Neuronal stem cell (in vitro differentiated cells): ENCODE measurements at places on chromosomes 7 and 10.

DNA sequence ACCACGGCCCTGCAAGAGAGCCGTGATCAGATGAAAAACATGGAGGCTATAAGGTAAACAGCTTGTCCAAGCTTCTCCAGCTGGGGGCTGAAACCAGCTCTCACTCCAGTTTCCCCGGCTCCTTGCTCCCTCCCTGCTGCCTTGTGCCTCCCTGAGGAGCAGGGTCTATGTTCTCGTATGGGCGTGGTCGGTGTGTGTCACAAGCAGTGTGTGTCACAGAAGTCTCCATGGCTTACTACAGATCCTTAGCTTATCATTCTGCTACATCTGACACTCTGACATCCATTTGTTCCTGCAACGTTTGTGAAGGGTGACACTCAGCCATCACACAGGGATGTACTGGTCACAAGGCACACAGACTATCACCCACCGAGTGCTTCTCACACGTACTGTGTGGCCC lies 54.6 kb downstream of the CSGALNACT2 start:
- no peak for DNase-seq

- no peak for DNase-seq
These were observed 483.7 kb upstream of the LRRN3 start for GRCh38 chr7:110607050-110607857.

DNA sequence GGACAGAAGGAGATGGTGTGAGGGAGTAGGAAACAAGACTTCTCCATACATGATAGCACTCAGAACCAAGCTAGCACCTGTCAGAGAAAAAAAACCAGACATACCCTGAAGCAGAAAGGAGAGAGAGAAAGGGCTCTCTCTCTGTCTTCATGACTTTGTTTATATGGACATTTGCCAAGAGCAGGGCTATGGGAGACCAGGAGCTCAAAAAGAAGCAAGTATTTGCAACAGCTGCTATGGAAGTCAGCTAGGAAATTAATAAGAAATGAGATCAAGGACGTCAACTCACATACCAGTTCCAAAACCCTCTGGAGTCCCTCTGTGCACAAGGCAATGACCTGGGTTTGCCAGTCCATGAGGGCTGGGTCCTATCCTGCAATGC lies 111.6 kb downstream of the SGMS1 start:
- no peak for DNase-seq

GRCh38 chr10:128943111-128943510 lies 523.9 kb upstream of the MGMT start:
- no peak for DNase-seq

GRCh38 chr7:76074972-76075370 lies 27.1 kb downstream of the MDH2 start:
- DNase-seq: no peak

- no peak for DNase-seq
These were observed 111.9 kb upstream of the RPA3 start for GRCh38 chr7:7830122-7830878.

GRCh38 chr10:26544932-26545331 lies 106.8 kb downstream of the APBB1IP start:
- no peak for DNase-seq

- DNase-seq: no peak
These were observed 452.0 kb upstream of the FZD8 start for GRCh38 chr10:36094096-36094495.

GRCh38 chr7:91565499-91566401 lies 301.5 kb downstream of the FZD1 start:
- DNase-seq: no peak

DNA sequence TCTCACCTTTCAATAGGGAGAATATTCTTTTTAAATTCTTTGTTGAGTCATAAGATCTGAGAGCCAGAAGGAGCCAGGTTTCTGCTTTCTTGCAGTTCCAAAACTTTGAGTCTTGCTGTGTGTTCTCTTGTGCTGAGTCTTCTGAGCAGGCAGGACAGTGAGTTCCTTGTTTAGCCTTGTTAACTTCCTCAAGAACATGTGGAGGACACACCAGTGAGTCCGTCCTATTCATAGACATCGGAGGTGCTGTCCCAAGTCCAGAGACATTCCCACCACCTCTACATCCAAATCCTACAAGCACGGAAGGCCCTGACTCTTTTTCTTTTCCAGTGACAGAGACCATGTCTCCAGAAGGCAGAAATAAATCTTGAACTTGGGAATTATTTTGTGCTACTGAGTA lies 135.2 kb upstream of the AGK start:
- DNase-seq: no peak

DNA sequence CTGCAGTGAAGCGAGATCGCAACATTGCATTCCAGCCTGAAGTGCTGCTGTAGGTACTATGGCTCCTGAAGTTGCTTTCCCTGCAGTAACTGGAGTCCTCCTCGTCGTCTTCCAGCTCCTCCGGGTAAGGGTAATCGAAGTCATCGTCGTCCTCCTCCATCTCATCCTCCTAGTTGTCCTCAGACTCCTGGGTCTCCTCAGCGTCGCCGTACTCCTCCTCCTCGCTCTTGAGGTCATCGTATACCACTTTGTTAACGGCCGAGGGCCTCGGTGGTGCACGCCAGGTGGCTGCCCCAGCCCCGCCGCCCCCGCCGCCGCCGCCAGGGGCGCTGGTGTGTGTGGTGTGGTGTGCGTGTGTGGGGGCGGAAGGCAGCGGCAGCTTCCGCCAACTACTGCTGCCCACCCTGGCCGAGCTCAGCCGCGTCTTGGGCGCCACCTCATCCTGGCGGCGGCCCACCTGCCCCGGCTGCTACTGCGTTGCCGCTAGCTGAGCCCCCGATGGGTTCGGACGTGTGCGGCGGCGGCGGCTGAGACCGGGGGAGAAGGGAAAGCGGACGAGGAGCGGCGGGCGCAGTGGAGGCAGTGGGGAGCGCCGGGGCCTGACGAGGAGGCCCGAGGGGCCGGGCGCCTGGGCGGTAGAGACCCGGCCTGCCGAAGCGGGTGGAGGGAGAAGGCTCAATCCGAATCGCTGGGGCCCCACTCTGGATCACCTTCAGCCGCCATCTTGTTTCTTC lies 11.8 kb upstream of the ACBD5 start:
- DNase-seq: no peak

DNA sequence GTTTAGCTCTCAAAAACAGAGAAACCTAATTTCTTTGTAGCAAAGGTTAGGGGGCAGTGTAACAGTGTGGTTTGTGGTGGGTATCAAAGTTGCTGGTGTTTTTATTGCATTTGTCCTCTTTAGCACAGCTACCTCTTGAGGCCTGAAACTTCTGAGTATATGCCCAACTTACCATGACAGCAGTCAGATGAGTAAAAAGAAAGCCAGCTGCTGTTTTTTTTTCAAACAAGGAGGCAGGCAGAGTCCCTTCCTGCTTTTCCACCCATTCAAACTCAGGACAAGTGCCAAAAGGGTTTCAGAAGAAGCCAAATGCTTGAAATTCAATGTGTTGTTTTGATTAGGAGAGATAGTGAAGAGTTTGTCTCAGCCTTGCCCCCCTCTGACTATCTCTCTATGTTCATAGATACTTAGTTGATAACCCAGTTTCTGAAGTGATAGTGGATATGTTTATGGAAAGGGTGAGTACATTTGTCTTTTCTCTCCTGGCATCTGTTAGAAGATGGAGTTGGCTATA lies 23.1 kb downstream of the GBF1 start:
- no peak for DNase-seq

DNA sequence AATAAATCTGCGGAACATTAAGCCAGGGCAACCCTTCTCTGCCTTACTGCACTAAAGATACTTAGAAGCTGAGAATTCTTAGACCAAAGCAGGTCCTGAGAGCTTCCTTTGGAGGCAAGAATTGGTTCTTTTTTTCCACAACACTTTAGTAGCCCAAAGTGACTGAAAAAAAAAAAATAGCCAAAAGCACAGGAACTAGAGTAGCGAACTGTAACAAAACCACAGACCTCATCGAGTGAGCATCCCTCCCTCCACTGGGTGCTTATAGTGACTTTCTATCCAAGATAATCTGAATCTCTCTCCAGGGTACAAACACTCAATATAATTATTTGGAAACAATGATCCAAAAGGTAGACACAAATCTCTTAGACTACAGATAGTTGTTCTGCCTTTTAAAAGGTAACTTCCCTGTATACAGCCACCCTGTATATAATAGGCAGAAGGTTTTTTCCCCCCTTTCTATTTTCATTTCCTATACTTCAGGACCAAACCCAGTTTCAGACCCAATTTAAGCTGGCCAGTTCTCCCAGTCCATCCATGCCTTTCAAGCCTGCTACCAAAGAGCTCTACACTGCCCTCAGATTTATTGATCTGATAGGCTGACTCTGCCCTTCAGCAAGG lies 31.6 kb upstream of the KCNIP2 start:
- no peak for DNase-seq

GRCh38 chr10:133226251-133226808 lies 3.7 kb upstream of the UTF1 start:
- no peak for DNase-seq

DNA sequence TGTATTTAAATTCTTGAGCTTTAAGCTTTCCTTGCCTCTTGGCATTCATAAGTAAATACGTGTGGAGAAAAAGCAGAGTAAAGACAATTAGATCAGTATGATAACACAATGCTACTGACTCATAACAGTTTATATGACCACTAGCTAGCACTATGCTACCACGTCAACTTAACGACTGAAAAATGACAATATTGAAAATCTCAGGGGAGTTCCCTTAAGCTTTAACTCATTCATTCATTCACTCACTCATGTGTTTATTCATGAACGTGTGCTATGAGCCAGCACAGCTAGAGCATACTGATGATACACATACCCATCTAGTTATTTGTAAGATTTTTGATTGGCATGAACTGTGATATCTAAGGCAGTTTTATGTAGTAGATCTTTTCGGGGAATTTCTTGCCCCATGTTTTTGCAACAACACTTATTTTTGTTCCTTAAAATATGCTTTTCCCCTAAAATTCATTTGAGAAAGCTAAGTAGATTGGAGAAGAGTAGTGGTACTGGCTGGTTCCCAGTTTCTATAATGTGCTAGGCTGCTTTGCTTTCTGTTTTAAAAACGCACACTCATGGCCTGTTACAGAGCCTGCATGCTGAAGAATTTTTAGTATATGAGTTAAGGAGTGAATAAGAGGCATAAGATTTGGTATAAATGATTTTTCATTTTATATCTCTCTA lies 57.4 kb upstream of the ACBD5 start:
- no peak for DNase-seq

- no peak for DNase-seq
These were observed 35.6 kb upstream of the ZNF716 start for GRCh38 chr7:57414415-57414814.

- DNase-seq: peak; percentile 63
These were observed 637 bp downstream of the HSPA14 start for GRCh38 chr10:14838582-14839304.

DNA sequence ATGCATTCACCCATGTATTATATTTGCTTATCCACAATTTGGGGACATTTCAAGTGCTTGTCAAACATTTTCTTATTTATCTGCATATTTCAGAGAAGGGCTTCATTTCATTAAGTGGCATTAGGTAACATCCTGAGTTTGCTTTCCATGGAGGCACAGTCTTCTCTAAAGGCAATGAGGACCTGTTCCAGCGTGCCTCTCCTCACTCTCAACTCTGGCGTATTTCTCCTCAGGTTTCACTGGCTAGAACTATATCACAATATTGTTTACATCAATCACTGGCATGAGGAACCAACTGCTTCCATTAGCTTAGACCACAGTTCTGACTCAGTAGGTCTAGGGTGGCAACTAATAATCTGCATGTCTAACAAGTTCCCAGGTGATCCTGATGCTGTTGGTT lies 177.2 kb downstream of the TAX1BP1 start:
- no peak for DNase-seq

GRCh38 chr10:99450156-99450555 lies 19.7 kb upstream of the GOT1 start:
- DNase-seq: no peak

- DNase-seq: no peak
These were observed 539.2 kb downstream of the HTR7 start for GRCh38 chr10:90318659-90319058.

DNA sequence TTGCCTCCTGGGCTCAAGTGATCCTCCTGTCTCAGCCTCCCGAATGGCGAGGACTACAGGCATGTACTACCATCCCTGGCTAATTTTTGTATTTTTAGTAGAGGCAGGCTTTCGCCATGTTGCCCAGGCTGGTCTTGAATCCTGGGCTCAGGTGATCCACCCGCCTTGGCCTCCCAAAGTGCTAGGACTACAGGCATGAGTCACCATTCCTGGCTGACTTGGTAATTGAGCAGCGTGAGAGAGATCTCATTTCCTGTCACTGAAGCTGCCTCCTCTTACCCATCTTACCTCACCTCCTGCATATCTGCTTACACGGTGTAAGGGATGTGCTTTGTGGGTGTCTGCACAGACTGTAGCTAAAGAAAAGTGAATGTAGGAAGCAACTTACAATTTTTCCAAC lies 9.7 kb downstream of the IFIT3 start:
- no peak for DNase-seq

- no peak for DNase-seq
These were observed 128.8 kb downstream of the PTPRN2 start for GRCh38 chr7:158458716-158459282.

DNA sequence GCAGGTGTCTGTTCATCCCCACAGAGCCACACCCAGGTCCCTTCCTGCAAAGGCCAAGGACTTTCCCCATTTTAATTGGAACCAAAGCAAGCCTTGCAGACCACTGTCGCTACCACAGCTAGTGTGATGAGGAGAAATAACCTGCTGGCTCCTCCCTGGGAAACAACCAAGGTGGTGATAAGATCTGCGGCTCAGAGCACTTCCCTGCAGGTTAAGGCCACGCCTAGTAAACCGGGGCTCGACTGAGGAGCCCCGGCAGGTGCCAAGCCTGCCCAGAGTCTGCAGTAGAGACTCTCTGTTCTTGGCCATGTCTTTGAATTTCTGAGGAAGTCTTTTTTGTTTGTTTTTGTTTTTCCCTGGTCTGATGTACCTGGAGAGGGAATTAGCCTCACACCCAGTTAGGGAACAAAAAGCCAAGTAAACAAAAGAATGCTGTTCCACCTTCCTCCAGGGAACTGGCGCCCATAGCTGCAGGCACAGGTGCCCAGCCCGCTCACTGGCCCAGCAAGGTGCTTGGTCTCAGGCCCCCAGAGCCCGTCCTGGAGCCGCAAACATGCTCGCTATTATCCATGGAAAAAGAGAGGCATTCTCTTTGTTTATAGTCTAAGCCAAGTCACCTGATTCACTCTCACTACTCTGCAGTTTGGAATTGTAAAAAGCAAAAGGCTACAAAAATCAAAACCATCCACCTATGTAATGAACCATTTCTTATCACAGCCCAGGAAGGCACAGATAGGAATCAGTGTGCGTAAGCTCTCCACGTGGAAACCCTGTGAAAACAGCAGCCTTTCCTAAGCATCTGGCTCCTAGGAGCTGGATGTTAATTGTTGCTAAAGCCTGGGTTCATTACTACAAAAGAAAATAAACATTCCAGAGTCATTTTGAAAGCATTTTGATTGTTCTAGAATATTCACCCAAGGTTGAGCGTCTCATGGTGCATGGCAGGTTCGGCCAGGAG lies 2.7 kb downstream of the GPR146 start:
- DNase-seq: no peak

GRCh38 chr10:122293961-122294380 lies 22.9 kb downstream of the BTBD16 start:
- no peak for DNase-seq

GRCh38 chr10:78663721-78664120 lies 405.0 kb upstream of the ZMIZ1 start:
- no peak for DNase-seq

- DNase-seq: no peak
These were observed 5.6 kb upstream of the MUC3A start for GRCh38 chr7:100943693-100944092.
